ENCODE measurements at places on chromosomes 6 and 20.

DNA sequence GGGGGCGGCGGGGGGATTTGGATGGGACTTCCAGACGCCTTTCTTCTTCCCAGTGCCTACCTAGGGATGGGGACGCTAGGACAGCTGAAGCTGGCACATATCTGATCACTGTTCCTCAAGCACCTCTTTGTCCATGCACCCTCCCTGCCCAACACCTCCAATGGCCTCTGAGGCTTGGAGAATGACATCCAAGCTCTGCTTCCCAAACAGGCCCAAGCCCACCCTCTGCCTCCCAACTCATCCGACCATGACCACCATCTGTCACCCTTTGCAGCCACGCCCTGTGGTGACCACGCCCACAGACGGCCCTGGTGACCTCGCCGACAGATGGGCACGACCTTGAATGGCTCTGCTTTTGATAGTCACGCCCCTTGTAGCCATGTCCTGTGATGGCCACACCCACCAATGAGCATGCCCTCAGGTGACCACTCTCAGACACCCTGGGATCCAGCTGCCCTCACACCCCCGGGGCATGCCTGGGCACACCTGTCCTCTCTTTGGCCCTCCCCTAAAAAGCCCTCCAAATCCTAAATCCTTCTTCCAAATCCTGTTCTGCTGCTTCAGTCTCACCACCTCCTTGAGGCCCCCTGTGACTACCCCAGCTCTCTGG lies 51.0 kb downstream of the SSR1 start:
- H3K4me1 ChIP-seq: peaks cover 8% of the 10 kb centered on the region
- H3K36me3 ChIP-seq: no peaks in the 10 kb centered on the region
- no peak overlapping the region for H3K27ac ChIP-seq

- H3K36me3 ChIP-seq: peaks cover 11% of the 10 kb centered on the region
- H3K4me3 ChIP-seq: no peak overlapping the region
- H3K27me3 ChIP-seq: no peaks in the 10 kb centered on the region
- H3K27ac ChIP-seq: no peak overlapping the region
- peaks cover 6% of the 10 kb centered on the region for H3K4me1 ChIP-seq
Measured at GRCh38 chr6:154886016-154886415, 109.1 kb upstream of the TIAM2 start.

GRCh38 chr6:34958734-34959133 lies 69.7 kb downstream of the ANKS1A start:
- H3K27ac ChIP-seq: no peak overlapping the region
- no peak overlapping the region for H3K4me3 ChIP-seq
- H3K36me3 ChIP-seq: no peaks in the 10 kb centered on the region
- H3K4me1 ChIP-seq: peaks cover 4% of the 10 kb centered on the region

- H3K4me3 ChIP-seq: no peak overlapping the region
- H3K27me3 ChIP-seq: peaks cover 36% of the 10 kb centered on the region
- peak; percentile 46 for ATAC-seq
- no peaks in the 10 kb centered on the region for H3K36me3 ChIP-seq
- H3K27ac ChIP-seq: no peak overlapping the region
Measured at GRCh38 chr6:127115084-127115655, 3.3 kb upstream of the RSPO3 start.

- peaks cover 8% of the 10 kb centered on the region for H3K27me3 ChIP-seq
- no peaks in the 10 kb centered on the region for H3K4me1 ChIP-seq
- no peak overlapping the region for H3K4me3 ChIP-seq
- no peak for ATAC-seq
- no peak overlapping the region for H3K27ac ChIP-seq
Measured at GRCh38 chr6:114106020-114106419, 135.1 kb upstream of the HDAC2 start.

- H3K4me3 ChIP-seq: no peak overlapping the region
- no peak overlapping the region for H3K27ac ChIP-seq
- H3K36me3 ChIP-seq: no peaks in the 10 kb centered on the region
- ATAC-seq: peak; percentile 65
- peaks cover 5% of the 10 kb centered on the region for H3K27me3 ChIP-seq
- peaks cover 4% of the 10 kb centered on the region for H3K4me1 ChIP-seq
Measured at GRCh38 chr6:25556516-25556915, 95.5 kb upstream of the SCGN start.

GRCh38 chr6:8904754-8905153 lies 469.4 kb upstream of the SLC35B3 start:
- no peak overlapping the region for H3K4me3 ChIP-seq
- H3K27ac ChIP-seq: no peak overlapping the region
- ATAC-seq: no peak
- H3K36me3 ChIP-seq: no peaks in the 10 kb centered on the region
- no peaks in the 10 kb centered on the region for H3K27me3 ChIP-seq

DNA sequence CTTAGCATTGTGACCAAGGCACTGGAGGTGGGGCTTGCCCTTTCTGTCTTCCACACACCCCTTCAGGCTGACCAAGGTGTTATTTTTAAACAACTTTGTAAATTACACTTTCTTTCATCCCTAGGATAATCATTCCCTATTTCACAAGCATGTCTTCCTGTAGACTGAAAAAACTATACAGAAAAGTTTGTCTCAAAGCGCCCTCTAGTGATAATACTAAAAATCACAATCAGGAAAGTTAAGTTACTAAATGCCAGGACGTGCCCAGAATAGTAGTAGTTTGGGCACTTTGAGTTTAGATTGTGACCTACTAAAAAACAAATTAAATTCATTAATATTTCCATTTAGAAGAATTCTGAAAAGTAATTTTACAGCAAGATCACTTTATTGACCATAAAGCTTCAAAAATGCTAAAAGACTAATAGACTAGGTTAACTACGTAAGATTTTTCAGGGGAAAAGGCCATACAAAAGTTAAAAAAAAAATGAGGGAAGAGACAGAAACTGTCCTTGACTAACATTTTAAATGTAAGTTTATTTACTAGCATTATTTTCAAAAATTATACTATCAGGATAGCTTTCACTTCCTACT lies 123.3 kb upstream of the DUSP22 start:
- ATAC-seq: no peak
- H3K4me3 ChIP-seq: no peak overlapping the region
- peaks cover 6% of the 10 kb centered on the region for H3K27me3 ChIP-seq
- no peaks in the 10 kb centered on the region for H3K4me1 ChIP-seq

DNA sequence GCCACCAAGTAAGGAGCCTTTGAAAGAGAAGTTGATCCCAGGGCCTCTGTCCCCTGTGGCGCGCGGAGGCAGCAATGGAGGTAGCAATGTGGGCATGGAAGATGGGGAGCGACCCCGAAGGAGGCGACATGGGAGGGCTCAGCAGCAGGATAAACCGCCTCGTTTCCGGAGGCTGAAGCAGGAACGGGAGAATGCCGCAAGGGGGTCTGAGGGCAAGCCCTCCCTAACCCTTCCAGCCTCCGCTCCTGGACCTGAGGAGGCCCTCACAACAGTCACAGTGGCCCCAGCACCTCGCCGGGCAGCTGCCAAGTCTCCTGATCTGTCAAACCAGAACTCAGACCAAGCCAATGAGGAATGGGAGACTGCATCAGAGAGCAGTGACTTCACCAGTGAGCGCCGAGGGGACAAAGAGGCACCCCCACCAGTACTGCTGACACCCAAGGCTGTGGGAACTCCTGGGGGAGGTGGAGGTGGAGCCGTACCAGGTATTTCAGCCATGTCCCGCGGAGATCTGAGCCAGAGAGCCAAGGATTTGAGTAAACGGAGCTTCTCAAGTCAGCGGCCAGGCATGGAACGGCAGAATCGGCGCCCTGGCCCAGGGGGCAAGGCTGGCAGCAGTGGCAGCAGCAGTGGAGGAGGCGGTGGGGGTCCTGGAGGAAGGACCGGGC lies 11.9 kb downstream of the PRRC2A start:
- ATAC-seq: no peak
- H3K36me3 ChIP-seq: peaks cover 100% of the 10 kb centered on the region
- H3K4me1 ChIP-seq: peaks cover 4% of the 10 kb centered on the region
- H3K27ac ChIP-seq: no peak overlapping the region
- no peak overlapping the region for H3K4me3 ChIP-seq

- H3K27ac ChIP-seq: no peak overlapping the region
- H3K36me3 ChIP-seq: no peaks in the 10 kb centered on the region
- no peak overlapping the region for H3K4me3 ChIP-seq
- no peaks in the 10 kb centered on the region for H3K27me3 ChIP-seq
- no peak for ATAC-seq
Measured at GRCh38 chr6:76162811-76163210, 90.3 kb upstream of the IMPG1 start.

- no peak overlapping the region for H3K27ac ChIP-seq
- no peaks in the 10 kb centered on the region for H3K27me3 ChIP-seq
- no peak overlapping the region for H3K4me3 ChIP-seq
- H3K36me3 ChIP-seq: no peaks in the 10 kb centered on the region
- ATAC-seq: no peak
- H3K4me1 ChIP-seq: no peaks in the 10 kb centered on the region
Measured at GRCh38 chr6:93047033-93047432, 372.3 kb downstream of the EPHA7 start.

GRCh38 chr6:146909886-146910285 lies 294.3 kb upstream of the STXBP5 start:
- ATAC-seq: no peak
- no peaks in the 10 kb centered on the region for H3K36me3 ChIP-seq
- no peak overlapping the region for H3K4me3 ChIP-seq
- no peak overlapping the region for H3K27ac ChIP-seq
- peaks cover 9% of the 10 kb centered on the region for H3K4me1 ChIP-seq

GRCh38 chr20:62210496-62210855 lies 9.6 kb downstream of the HRH3 start:
- H3K27me3 ChIP-seq: no peaks in the 10 kb centered on the region
- H3K4me3 ChIP-seq: no peak overlapping the region
- no peak overlapping the region for H3K27ac ChIP-seq
- H3K36me3 ChIP-seq: no peaks in the 10 kb centered on the region
- ATAC-seq: no peak
- H3K4me1 ChIP-seq: no peaks in the 10 kb centered on the region

GRCh38 chr6:140816681-140817080 lies 1316.0 kb upstream of the GJE1 start:
- H3K27me3 ChIP-seq: peaks cover 4% of the 10 kb centered on the region
- no peaks in the 10 kb centered on the region for H3K36me3 ChIP-seq
- ATAC-seq: no peak
- no peak overlapping the region for H3K27ac ChIP-seq
- no peaks in the 10 kb centered on the region for H3K4me1 ChIP-seq

GRCh38 chr6:100084316-100084990 lies 90.4 kb upstream of the MCHR2 start:
- no peak for ATAC-seq
- peaks cover 9% of the 10 kb centered on the region for H3K27me3 ChIP-seq
- H3K4me1 ChIP-seq: no peaks in the 10 kb centered on the region
- H3K4me3 ChIP-seq: no peak overlapping the region
- H3K36me3 ChIP-seq: no peaks in the 10 kb centered on the region

Measured in activated T-helper 17 cell treated with anti-CD3 and anti-CD28 coated beads, Interleukin-2, amount 50 U/mL, for 72 hours (primary cell).